RWPE1 (cell line): ENCODE measurements at places on chromosomes 16 and 17.
A peak's percentile ranks its signal among the peaks of the same experiment; 100 is the strongest.

GRCh38 chr17:18141210-18141803, 32.8 kb downstream of the MYO15A start:
- DNase-seq: peak; percentile 49

DNA sequence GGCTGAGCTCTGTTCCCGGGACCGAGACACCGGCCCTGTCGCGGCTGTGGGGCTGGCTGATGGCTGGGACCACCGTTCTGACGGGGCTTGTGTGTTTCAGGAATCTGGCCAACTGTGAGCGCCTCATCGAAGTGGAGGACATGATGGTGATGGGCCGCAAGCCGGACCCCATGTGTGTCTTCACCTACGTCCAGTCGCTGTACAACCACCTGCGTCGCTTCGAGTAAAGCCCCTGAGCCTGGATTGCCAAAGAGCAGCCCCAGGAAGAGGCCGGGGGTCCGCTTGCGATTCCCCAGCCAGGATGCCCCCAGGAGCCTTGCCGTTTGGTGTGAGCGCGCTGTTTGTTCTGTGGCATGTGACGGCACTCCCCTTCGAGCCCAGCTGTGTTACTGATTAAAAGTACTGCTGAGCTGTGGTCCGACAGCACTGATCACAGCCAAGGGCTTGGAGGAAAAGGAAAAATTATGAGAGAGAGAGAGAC, 23.0 kb downstream of the SMTNL2 start:
- DNase-seq: no peak

DNA sequence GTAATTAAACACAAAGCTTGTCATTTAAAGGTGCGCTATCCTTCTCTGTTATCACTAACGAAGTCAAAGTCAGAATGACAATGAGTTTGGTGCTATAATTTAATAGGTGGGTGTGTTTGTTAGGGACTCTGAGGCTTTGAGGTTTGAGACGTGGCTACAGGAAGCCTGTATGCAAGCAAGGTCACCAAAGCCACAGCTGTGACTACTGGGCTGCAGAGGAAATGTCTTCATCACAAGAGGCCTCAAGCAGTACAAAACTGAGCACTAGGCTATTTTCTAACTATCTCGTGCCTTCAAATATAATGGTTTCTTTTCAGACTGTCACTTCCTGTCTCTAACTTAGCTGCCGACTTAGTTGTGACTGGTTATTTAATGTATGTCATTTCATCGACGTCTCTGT, 141.2 kb downstream of the AATF start:
- DNase-seq: no peak

DNA sequence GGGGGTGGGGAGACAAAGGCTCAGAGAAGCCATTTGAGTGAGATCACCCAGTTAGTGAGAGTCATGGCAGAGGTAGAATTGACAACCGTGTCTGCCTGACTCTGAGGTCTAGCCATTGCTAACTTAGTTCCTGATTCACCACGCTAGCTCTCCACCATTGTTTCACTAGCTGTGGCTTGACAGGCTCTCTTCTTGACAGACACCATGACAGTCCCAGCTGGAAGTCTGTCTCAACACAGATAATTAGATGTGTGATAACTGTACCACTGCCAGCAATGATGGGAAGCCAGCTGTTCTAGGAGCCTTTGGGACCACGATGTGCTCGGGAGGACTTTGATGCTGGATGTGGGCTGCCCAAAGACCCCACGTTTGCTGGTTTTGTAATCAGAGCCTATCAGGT, 170.5 kb upstream of the CACNG3 start:
- DNase-seq: no peak

GRCh38 chr17:56665864-56666263, 72.4 kb downstream of the NOG start:
- DNase-seq: no peak

GRCh38 chr17:28610376-28610775, 3.6 kb downstream of the RSKR start:
- no peak for DNase-seq

GRCh38 chr16:57624044-57624688, 4.3 kb upstream of the ADGRG1 start:
- DNase-seq: no peak

GRCh38 chr16:711548-712320, 3.2 kb upstream of the METRN start:
- DNase-seq: peak; percentile 70

DNA sequence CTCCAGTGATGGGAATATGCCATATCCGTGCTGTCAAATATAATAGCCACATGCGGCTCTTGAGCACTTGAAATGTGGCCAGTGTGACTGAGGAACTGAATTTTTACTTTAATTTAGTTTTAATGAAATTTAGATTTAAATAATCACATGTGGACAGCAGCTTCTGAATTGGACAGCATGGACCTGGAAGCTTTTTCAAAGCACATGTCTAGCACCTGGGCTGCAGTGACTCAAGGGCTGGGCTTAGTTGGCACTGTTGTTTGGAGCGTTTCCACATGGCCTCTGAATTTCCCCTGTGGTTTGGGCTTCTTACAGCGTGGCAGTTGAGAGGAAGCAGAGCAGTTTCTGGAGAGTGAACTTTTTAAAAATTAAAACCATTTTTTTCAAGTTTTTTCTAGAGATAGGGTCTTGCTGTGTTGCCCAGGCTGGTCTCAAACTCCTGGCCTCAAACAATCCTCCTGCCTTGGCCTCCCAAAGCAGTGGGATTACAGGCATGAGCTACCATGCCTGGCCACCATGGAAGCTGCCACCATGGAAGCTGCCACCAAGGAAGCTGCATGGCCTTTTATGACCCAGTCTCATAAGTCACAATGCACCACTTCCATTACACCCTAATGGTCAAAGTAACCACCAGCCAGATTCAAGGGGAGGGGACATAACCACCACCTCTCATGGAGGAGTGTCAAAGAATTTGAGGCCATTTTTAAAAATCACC, 6.7 kb upstream of the TOB1 start:
- no peak for DNase-seq

GRCh38 chr16:63461248-63461841, 1425.1 kb upstream of the CDH8 start:
- DNase-seq: peak; percentile 4

- no peak for DNase-seq
Measured at GRCh38 chr16:70769131-70769530, 31.8 kb downstream of the VAC14 start.

DNA sequence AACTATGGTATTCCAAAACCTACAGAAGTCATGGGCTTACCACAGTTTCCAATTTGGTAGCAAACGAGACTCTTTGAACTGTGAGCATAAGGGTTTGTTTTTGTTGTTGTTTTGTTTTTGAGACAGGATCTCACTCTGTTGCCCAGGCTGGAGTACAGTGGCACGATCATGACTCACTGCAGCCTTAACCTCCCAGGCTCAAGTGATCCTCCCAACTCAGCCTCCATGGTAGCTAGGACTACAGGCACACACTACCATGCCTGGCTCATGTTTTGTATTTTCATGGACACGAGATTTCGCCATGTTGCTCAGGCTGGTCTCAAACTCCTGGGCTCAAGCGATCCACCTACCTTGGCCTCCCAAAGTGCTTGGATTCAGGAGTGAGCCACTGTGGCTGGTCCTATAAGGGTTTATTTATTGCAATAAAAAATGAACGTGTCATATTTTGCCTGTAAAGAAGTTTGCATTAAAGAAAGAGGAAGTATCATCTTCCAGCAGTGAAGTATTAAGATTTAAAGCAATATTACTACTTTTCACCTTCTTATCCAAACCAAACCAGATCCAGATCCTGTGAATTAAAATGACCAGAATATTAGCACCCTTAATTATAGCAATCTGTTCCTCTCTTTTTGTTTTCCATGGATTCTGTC, 37.2 kb downstream of the KCNJ2 start:
- DNase-seq: no peak

GRCh38 chr16:2712546-2712945, 7.5 kb downstream of the PRSS27 start:
- DNase-seq: no peak

DNA sequence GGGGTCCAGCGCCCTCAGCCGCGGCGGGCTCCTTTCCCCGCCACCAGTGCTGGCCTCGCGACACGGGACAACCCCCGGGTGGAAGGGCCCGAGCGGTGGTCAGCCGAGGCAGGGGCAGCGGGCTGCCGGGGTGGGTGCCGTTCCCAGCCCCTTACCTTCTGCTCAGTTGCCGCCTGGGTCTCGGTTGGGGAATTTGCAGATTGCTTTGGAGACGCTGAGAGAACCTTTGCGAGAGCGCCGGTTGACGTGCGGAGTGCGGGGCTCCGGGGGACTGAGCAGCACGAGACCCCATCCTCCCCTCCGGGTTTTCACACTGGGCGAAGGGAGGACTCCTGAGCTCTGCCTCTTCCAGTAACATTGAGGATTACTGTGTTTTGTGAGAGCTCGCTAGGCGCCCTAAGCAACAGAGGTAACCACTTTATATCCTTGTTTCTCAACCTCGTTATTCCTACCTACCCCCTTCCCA, 381 bp downstream of the CTNS start:
- DNase-seq: no peak

DNA sequence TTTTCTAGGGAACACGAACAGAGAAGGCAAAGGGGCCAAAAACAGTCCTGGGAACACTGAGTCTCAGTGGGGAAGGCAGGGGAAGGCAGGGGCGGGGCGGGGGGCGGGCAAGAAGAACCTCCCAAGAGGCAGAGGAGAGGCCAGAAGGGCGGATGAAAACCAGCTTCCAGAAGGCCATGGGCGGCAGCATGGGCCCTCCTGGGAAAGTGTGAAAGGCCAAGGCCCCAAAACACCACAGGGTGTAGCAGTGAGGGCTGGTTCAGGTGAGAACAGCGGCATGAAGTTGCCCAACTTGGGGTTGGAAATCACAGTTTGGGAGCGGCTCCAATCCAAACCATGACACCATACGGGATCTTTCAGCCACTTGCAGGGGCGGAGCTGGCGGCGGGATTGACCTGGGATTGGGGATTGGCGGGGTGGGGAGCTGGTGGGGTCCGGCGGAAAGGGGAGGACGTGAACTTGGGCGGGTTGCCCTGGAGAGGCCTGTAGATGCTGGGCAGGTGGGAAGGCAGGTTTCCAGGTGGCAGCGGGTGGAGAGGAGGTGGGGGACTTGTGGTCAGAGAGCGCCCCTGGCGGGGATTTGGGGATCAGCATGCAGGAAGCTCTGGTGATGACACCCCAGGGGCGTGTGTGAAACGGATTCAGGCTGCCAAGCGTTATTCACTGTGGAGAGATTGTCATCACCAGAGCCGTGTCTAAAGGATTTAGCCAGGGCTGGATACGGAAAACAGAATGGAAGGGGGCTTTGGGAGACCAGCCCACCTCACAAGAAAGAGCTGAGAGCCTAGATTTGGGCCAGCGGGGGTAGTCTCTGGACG, 80.9 kb downstream of the ARHGAP23 start:
- peak; percentile 90 for DNase-seq

- no peak for DNase-seq
Measured at GRCh38 chr16:84942786-84943185, 68.5 kb downstream of the ZDHHC7 start.

DNA sequence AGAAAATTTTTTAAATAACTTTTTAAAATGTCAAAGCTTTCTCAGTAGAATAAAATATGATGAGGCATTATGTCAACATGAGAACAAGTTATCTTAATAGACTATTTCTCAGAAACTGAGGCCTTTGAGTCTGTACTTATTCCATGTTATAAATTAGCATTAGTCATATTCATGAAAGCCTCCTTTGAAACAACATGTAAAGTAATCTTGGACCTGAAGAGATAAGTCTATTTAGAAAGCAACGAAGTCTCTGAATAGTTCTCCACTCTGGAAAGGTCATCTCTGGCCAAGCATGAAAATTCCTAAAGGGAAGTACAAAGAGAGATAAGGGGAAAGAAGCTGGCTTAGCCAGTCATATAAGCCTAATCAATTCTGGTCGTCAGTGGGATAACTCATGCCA, 150.8 kb downstream of the CYB561 start:
- DNase-seq: no peak

- DNase-seq: no peak
Measured at GRCh38 chr17:8829036-8829941, 30.1 kb upstream of the MFSD6L start.

DNA sequence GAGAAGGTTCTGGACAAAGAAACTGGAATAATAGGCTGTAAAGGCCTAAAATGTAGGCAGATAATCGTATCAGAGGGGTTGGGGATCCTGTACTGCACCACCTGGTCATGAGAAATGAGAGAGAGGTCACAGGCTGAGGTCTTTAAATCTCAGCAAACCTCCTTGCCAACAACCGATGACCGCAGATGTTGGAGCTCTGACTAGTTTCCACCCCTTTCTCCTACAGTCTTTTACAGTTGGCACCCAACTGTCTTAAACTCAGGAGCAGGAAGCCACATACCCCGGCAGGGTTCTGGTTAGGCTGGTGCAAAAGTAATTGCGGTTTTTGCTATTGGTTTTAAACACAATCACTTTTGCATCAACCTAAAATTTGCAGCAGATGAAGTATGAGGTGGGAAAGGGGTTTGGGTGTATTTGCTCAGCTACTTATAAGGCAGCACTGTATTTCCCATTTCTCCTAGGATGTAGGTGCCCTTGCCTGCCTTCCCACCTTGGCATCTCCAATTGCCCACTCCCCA, 261.8 kb upstream of the MYOCD start:
- DNase-seq: no peak

DNA sequence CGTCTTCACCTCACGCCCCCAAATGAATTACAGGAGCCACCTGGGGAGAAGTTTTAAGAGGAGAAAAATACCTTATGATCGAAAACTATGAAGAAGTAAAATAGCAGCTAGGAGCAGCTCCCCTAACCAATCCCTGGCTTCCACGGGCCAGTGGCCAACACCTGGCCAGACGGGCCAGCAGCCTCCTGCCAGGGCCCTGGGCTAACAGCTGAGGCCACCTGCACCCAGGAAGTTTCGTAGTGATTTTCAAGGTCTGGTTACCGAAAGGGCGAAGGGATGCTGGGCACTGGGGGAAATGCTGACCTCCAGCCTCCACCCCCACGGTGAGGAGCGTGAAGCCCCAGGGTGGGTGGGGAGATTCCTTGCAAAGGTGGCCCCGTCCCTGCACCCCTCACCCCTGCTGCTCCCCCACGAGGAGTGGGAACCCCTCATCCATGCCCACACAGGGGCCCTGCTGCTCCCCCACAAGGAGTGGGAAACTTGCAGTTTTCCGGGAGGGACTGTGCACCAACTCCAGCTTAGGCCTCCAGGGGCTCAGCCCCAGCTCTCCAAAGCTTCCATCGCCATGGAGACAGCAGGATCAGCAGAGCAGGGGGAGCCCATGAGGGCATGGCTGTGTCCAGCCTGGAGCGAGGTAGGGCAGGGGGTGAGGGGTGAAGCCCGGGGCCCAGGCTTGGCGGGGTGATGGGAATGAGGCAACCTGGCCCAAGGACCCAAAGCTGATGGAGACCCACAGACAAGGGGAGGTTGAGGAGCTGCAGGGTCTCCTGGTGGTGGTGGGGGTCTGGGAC, 31.9 kb upstream of the ACSF3 start:
- no peak for DNase-seq
